ENCODE measurements at places on chromosomes 16 and 17. TPM values are rescaled to one million over a fixed set of nuclear protein-coding genes. Genes with fewer than 3 reads are reported as not detected.
A peak's percentile ranks its signal among the peaks of the same experiment; 100 is the strongest.

DNA sequence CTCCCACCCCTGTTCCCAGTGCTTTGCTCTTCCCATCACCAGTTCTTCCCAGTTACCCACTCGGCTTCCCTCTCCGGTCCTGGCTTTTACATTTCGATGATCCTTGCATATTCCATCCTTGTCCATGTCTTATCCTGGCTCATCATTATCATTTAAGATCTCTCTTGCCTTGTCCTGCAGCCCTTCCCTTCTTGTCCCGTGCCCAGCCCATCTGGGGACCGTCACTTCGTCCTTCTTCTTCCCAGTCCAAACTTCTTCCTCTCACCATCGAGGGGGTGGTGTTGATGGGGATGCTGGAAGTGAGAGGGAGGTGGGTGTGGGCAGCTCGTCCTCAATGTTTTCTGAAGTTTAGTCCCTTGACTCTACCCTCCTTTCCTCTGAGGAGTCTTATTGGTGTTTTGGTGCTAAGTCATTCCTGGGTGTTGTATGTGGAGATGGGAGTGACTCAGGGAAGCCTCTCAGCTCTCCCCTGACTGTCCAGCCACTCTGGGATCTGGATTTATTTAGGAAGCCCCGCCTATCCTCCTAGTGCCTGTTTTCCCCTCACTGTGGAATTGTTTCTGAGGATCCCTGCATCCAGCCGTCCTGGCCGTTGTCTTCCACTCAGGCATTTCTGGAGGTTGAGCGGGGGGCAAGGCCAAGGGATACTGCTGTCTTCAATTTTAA, 975 bp downstream of the SNX29 start:
- H3K4me1 ChIP-seq, result peaks cover 24% of the 10 kb centered on the region
- no peaks in the 10 kb centered on the region for H3K27me3 ChIP-seq
- peaks cover 4% of the 10 kb centered on the region for H3K36me3 ChIP-seq
- H3K4me3 ChIP-seq, result peak overlapping the region; percentile 96

LPO gene
- not detected for total RNA-seq

- DNase-seq, result no peak
- H3K27me3 ChIP-seq, result peaks cover 2% of the 10 kb centered on the region
- H3K36me3 ChIP-seq, result no peaks in the 10 kb centered on the region
- no peak overlapping the region for H3K4me3 ChIP-seq
Observed at GRCh38 chr17:14437176-14437575, 136.3 kb downstream of the HS3ST3B1 start.

DNA sequence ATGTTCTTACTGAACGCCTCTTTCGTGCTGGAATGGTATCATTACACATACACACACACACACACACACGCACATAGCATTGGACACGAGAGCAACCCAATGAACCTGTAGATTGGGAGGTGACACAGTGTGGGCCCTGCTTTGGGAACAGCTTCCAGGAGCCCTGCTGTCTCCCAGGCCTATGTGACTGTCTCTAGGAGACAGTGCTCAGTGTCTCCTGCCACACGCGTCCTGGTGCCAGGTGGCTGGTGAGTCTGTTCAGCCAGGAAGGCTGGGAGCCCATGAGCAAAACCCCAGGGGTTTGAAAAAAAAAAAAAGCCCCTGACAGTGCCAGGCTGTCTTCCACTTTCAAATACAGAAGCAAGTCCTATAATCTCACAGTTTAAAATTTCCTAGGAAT, 2.4 kb upstream of the SPOP start:
- H3K27ac ChIP-seq, result no peak overlapping the region
- peaks cover 20% of the 10 kb centered on the region for H3K4me1 ChIP-seq
- H3K4me3 ChIP-seq, result no peak overlapping the region
- H3K36me3 ChIP-seq, result peaks cover 6% of the 10 kb centered on the region
- H3K27me3 ChIP-seq, result no peaks in the 10 kb centered on the region
- DNase-seq, result no peak

- H3K36me3 ChIP-seq, result no peaks in the 10 kb centered on the region
- no peaks in the 10 kb centered on the region for H3K27me3 ChIP-seq
- H3K4me3 ChIP-seq, result no peak overlapping the region
- no peak overlapping the region for H3K27ac ChIP-seq
- DNase-seq, result no peak
Observed at GRCh38 chr16:869823-870641, 69.5 kb upstream of the GNG13 start.

- H3K4me3 ChIP-seq, result no peak overlapping the region
- no peak for DNase-seq
- H3K27me3 ChIP-seq, result no peaks in the 10 kb centered on the region
- H3K4me1 ChIP-seq, result no peaks in the 10 kb centered on the region
- no peaks in the 10 kb centered on the region for H3K36me3 ChIP-seq
Observed at GRCh38 chr16:26382586-26382985, 684.1 kb upstream of the C16orf82 start.

ATF7IP2 gene
- total RNA-seq, result 22.9 TPM

GRCh38 chr17:28963841-28964240, 12.5 kb upstream of the PHF12 start:
- H3K4me1 ChIP-seq, result no peaks in the 10 kb centered on the region
- DNase-seq, result no peak
- H3K4me3 ChIP-seq, result no peak overlapping the region
- H3K36me3 ChIP-seq, result no peaks in the 10 kb centered on the region
- no peak overlapping the region for H3K27ac ChIP-seq
